RWPE2 (cell line): ENCODE measurements at places on chromosomes 1 and 21.

- peak; percentile 42 for DNase-seq
Observed at GRCh38 chr1:7678491-7679158, 92.5 kb upstream of the VAMP3 start.

DNA sequence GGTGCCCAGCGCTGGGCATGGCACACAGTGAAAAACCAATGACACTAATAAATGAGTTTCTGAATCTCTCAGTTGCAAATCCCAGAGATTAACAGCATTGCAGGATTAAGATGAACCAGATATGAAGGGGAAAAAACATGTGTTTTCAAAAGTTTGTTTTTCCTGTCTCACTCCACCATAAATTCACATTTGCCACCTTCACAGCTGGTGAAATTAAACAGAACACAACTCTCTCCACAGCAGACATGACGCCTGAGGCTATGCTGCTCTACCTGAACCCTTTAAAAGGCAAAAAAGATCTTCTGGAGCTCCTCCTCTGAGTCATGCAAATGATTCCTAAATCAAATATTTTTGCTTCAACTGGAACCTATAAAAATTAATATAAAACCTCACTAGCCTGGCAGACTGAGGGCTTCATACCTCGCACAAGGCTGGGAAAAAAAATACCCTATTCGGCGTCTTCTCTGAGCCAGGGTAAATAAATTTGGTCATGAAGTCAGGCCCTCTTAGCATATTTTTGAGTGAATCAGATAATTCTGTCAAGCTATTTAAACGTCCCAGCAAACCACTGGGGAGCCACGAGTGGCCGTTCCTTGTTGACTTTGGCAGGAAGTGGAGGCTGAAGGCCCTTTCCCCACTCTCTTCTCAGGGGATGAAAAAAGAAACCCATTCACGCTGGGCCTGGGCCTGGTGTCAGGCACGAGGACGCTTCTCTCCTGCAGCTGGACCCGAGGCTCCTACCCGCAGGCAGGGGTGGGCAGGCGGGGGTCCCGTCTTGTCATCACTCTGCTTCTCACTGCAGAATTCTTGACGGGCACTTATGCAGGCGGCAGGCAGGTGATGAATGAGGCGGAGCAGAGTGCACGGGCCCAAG lies 53.0 kb downstream of the DMRTB1 start:
- no peak for DNase-seq

DNA sequence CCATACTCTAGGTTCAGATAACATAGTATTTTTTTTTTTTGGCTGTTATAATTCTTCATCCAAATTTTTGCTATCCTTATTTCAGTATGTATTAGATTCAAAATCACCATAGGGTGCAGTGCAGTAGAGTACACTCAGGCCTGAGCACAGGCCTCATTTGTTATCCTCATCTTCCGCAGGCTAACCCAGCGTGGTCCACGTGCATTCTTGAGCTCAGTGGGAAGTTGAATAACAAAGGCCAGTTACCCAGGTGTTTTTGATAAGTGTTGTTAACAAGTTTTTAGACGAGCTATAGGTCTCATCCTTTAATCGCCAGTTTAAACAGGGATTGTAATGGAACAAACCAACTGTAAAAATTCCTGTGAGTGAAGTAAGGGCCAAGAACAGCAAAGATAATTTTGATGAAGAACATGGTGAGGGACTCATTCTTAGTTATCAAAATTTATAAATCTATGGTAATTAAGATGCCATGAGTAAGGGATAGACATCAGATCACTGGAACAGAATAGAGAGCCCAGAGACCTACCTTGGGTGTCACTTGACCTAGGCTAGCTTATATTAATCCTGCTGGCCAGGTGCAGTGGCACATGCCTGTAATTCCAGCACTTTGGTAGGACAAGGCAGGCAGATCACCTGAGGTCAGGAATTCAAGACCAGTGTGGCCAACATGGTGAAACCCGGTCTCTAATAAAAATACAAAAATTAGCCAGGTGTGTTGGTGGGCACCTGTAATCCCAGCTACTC lies 22.0 kb downstream of the FLVCR1 start:
- no peak for DNase-seq

GRCh38 chr1:169381162-169381561 lies 13.2 kb downstream of the BLZF1 start:
- no peak for DNase-seq

DNA sequence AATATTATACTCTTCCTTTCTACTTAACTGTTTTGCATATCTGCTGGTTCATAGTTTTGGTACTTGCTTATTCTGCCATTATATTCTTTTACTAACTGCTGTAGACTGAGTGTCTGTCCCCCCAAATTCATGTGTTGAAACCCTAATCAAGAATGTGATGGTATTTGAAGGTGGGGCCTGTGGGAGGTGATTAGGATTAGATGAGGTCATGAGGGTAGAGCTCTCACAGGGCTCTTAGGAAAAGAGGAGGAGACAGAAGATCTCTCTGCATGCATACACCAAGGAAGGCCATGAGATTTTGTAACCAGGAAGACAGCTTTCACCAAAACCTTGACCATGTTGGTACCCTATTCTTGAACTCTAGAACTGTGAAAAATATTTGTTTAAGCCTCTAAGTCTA lies 354.1 kb upstream of the B3GALT2 start:
- DNase-seq: no peak

DNA sequence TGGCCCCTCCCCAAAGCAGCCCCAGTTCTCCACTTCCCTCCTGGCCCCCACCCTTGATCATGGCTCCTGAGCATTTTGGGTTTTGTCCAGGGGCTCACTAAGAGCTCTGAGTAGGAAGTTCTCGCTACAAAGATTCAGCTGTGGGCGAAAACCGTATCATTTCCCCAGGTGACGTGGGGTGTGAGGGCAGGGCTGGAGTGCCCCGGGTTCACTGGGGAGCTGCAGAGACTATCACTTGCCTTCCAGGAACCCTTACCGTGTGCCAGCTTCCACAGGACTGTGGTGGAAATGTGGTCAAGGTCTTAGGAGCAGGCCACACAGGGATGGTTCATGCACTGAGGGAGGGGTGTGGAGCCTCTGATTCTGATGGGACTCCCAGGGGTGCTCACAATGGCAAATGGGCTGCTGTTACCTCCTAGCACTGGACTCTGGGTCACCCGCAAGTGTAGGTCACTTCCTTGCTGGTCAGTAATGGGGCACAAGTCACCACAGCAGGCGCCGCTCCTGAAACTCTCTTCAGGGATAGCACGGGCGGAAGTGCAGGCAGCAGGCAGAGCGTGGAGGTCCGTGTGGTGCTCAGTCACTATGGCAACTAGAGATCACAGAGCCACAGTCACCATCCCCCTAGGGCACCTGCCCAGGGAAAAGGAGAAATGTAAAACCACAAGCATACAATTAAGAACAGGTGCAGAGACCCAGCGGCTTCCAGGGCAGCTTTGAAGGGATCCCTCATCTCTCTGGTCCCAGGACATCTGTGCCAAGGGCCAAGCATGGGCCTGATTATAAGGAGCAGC lies 35.4 kb downstream of the RSPH1 start:
- DNase-seq: no peak

GRCh38 chr1:206915030-206915735 lies 6.6 kb downstream of the FCMR start:
- no peak for DNase-seq

DNA sequence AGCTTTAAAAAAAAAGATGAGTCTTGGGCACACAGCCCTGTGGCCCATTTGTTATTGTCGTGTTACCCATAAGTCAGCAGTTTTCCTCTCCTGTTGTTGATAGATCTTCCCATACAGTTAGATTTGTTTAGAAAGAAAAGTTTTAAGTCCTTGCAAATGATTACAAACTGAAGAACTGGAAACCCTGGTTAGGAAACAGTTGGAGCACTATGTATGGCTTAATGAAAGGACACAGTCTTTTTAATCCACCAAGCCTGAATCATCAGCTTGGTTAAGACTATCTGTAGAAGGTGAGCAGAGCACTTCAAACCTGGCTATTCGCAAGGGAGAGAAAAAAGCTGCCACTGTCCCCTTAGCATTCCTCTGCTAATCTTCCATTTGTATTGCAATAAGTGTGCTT lies 241.0 kb downstream of the DISC1 start:
- no peak for DNase-seq

GRCh38 chr1:157219182-157219581 lies 81.0 kb upstream of the ETV3 start:
- DNase-seq: no peak

- no peak for DNase-seq
Observed at GRCh38 chr1:59163268-59164092, 133.4 kb upstream of the FGGY start.

DNA sequence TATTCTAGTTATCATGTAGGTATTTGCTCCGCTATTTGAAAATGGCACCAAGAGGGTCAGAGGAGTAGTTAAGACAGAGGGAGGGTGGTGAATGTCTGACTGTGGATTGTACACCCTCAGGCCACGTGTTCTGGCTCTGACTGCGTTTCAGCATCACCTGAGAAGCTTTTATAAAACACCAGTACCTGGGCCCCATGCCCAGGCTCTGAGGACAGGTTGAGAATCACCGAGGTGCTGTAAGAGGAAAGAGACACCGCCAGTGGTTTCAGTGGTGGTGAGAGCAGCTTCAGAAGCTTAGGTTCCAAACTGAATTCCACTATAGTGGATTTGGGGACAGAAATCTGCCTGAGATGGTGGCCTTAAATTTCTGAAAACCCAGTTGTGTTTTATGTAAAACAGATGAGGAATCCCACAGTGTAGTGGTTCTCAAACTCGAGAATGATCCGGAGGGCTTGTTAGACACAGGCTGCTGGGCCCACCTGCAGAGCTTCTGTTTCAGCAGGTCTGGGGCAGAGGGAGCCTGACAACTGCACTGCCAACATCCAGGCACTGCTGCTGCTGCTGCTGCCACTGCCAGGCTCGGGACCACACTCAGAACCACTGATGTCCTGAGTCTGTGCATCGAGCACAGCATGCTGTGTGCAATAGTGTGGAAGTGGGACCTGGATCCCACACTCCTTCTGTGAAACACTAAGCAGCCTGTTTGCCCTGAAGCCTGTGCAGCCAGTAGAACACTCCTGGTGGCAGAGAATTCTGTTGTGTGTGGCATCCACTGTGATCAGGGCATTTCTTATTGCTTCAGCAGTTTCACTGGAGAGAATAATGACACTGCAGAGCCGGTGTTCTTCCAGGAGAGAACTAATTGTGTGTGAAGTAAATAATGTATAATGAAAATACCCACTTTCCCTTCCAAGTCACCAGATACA lies 98.7 kb downstream of the SUSD4 start:
- DNase-seq: no peak

GRCh38 chr1:119632103-119632490 lies 16.0 kb downstream of the ZNF697 start:
- no peak for DNase-seq

DNA sequence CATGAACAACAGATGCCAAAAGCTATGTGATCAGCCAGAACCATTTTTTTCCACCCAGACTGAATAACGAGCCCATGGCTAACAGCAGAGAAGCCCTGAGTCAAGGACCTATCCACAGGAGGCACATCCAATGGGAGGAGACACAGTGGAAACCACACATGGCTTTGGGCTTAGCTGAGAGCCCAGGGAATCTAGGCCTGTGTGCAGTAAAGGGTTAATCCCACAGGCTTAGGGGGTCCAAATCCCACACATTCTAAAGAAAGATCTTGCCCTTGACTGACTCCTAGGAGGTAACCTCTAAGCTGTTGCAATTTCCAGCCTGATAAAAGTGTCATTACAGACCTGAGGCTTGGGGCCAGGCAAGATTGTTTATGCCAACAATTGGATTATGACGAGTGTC lies 194.5 kb downstream of the DSCAM start:
- DNase-seq: no peak

GRCh38 chr1:37840711-37841110 lies 18.7 kb downstream of the MTF1 start:
- no peak for DNase-seq
